ENCODE measurements at places on chromosomes 1 and 21. TPM values are rescaled to one million over a fixed set of nuclear protein-coding genes. Genes with fewer than 3 reads are reported as not detected.

The FCRL5 gene
- not detected for total RNA-seq

The GUCA2A gene
- total RNA-seq = not detected

The LCE2C gene
- total RNA-seq = not detected

The SYT14 gene
- 0.18 TPM for total RNA-seq

The LRRC53 gene
- not detected for total RNA-seq

The LCE2D gene
- total RNA-seq = not detected

The MOV10 gene
- total RNA-seq = 10.6 TPM

The SLC16A4 gene
- total RNA-seq = 1.1 TPM

The DYNLT4 gene
- total RNA-seq = 0.32 TPM

The ZNF436 gene
- total RNA-seq = 7.7 TPM

The PTPRU gene
- total RNA-seq = 25.6 TPM

The FCRLB gene
- total RNA-seq = 0.13 TPM

The KRTAP11-1 gene
- not detected for total RNA-seq
